ENCODE measurements at places on chromosomes 13 and 19. TPM values are rescaled to one million over a fixed set of nuclear protein-coding genes. Genes with fewer than 3 reads are reported as not detected.

DNA sequence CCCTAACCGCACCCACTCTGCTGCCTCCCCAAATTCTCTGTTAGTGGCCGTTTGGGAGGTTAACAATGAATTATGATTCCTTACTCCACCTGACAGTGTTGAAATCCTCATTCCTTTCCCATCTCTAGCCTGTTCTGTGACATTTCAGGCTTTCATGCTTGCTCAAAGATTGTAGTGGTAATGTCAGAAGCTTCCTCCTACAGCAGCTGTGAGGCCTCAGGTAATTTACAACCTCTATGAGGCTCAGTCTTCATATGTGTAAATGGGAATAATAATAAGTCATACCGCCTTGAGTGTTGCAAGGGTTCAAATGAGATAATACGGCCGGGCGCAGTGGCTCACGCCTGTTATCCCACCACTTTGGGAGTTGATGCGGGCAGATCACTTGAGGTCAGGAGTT lies 977 bp upstream of the SLC1A5 start:
- no peak for DNase-seq

DNA sequence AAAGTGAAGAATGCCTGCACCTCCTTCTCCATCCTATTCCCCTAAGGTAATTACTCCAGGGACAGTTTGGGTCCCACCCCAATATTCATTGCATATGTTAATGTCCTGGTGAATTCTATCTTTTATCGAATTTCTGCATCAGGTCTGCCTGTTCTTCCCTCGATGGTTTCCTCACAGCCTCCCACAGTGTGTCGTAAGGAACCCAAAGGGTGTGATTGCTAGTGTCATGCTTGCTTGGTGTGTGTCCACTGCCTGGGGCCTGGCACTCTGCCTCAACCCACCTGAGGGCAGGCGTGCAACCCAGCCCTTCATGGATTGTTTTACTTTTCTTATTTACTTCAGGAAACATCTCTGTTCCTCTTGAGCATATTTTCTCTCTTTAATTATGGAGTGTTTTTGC lies 60.2 kb upstream of the CYSLTR2 start:
- no peak for DNase-seq

DNA sequence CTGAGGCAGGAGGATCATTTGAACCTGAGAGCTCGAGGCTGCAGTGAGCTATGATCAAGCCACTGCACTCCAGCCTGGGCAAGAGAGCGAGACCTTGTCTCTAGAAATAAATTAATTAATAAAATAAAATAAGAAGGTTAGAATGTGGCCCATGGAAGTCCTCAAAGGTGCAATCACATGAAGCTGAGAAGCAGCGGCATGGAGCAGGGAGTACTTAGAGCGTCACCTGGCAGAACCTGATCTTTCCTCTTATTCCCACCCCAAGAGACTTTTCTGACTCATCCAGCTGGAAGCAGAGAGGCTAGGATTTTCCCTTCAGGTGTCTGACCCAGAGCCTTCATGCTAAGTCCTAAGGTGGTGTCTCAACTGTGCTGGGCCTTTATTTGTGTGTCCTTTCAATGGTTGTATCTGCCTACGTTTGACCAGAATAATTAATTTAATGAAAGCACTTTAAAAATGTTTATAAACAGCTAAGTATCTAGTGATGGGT lies 8.9 kb upstream of the MRPS31 start:
- no peak for DNase-seq

DNA sequence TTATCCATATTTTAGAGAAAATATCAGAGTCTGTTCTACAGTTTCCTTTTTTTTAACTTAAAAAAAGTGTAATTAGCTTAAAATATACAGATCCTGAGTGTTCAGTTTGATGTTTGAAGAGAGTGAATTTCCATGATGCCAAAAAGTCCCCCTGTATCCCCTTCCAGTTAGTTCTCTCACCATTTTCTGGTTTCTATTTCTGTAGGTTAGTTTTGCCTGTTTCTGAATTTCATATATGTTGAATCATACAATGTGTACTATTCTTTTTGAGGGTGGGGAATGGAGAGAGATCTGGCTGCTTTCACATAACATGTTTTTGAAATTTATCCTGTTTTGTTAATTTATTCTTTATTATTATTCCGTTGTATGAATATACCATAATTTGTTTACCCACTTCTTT lies 95.9 kb downstream of the PDS5B start:
- no peak for DNase-seq

DNA sequence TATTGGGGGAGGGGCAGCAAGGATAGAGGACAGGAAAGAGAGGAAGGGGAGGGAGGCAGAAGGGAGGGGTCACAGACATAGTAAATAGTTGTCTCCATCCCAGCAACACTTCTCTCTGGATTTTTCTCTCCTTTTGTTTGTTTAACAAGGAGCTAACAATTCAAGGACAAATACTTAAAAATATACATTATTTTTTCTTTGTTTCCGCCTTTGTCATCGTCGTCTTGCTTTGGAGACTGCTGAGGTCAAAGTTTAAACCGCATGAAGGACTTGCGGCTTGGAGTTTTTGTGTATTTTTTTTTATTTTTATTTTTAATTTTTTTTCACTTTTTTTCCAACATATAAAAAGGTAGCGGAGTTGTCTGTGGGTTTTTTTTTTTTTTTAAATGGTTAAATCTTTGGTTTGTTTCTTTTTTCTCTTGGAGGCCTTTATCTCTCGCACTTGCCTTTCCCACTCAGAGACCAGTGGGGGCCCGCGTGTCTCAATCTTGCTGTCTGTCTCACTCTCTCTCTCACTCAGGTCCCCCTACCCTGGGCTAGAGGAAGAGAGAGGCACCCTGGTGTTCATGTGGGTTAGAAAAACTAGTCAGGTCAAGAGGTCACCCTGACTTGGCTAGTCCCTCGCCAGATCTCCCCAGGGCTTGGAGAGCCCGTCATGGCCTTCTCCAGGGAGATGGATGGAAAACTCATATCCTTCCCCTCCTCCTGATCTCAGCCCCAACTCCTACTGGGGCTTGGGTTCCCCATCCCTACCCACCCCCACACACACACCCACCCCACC lies 11.0 kb downstream of the ZNF574 start:
- no peak for DNase-seq

GRCh38 chr13:62320129-62321108 lies 904.8 kb upstream of the PCDH20 start:
- no peak for DNase-seq

Gene CERS1
- not detected for total RNA-seq

Gene KCNN4
- total RNA-seq, result 5.1 TPM

GRCh38 chr13:111289251-111289650 lies 31.2 kb upstream of the TEX29 start:
- DNase-seq, result no peak
